Uterine smooth muscle cell (primary cell): ENCODE measurements at places on chromosomes 6 and 20. TPM values are rescaled to one million over a fixed set of nuclear protein-coding genes. Genes with fewer than 3 reads are reported as not detected.

Gene SCUBE3
- total RNA-seq, result 21.1 and 58.5 TPM in 2 replicates

Gene RHAG
- total RNA-seq, result not detected in 2 replicates

Gene BMP7
- not detected in 2 replicates for total RNA-seq

Gene FAM110A
- total RNA-seq, result 4.9 and 6.4 TPM in 2 replicates

Gene JPH2
- 3.0 and 6.1 TPM in 2 replicates for total RNA-seq

Gene IL17A
- not detected in 2 replicates for total RNA-seq

Gene CTSA
- total RNA-seq, result 50.4 and 69.5 TPM in 2 replicates

Gene PEX3
- total RNA-seq, result 17.9 and 19.4 TPM in 2 replicates

Gene MYLK4
- total RNA-seq, result 0.22 and 0.25 TPM in 2 replicates

Gene HLA-DRB1
- total RNA-seq, result not detected in 2 replicates

Gene THBS2
- 425 and 803 TPM in 2 replicates for total RNA-seq

Gene MICB
- 11.6 and 21.9 TPM in 2 replicates for total RNA-seq

Gene GATA5
- total RNA-seq, result 0.33 and 0.50 TPM in 2 replicates

Gene TCF21
- total RNA-seq, result 1.9 and 5.5 TPM in 2 replicates

Gene NRN1
- total RNA-seq, result 0.11 and 0.12 TPM in 2 replicates

Gene CTCFL
- not detected in 2 replicates for total RNA-seq

Gene DZANK1
- 1.1 and 1.5 TPM in 2 replicates for total RNA-seq

Gene OR2B2
- not detected in 2 replicates for total RNA-seq

Gene GRIK2
- total RNA-seq, result 0.11 and 0.25 TPM in 2 replicates

Gene MACROD2
- total RNA-seq, result 0.66 and 3.6 TPM in 2 replicates

Gene RIPOR2
- total RNA-seq, result 5.5 and 8.7 TPM in 2 replicates

Gene CD40
- 1.1 and 2.0 TPM in 2 replicates for total RNA-seq

Gene SERINC1
- 253 and 264 TPM in 2 replicates for total RNA-seq

Gene SPATA25
- total RNA-seq, result 0.62 and 1.5 TPM in 2 replicates

Gene PHACTR3
- total RNA-seq, result 0.12 TPM in 1 of 2 replicates, not detected in the other

Gene CDH4
- total RNA-seq, result 5.1 and 8.5 TPM in 2 replicates

Gene PAK5
- total RNA-seq, result not detected in 2 replicates
